ENCODE measurements at places on chromosomes 2 and 18. TPM values are rescaled to one million over a fixed set of nuclear protein-coding genes. Genes with fewer than 3 reads are reported as not detected.
A peak's percentile ranks its signal among the peaks of the same experiment; 100 is the strongest.

The SCRN3 gene
- 15.9 TPM for total RNA-seq

The ACOXL gene
- not detected for total RNA-seq

- no peak for DNase-seq
- H3K36me3 ChIP-seq: no peaks in the 10 kb centered on the region
- H3K27me3 ChIP-seq: no peaks in the 10 kb centered on the region
- no peak overlapping the region for H3K27ac ChIP-seq
- peaks cover 7% of the 10 kb centered on the region for H3K4me1 ChIP-seq
These were observed 26.6 kb downstream of the ZC3H6 start for GRCh38 chr2:112301973-112302372.

DNA sequence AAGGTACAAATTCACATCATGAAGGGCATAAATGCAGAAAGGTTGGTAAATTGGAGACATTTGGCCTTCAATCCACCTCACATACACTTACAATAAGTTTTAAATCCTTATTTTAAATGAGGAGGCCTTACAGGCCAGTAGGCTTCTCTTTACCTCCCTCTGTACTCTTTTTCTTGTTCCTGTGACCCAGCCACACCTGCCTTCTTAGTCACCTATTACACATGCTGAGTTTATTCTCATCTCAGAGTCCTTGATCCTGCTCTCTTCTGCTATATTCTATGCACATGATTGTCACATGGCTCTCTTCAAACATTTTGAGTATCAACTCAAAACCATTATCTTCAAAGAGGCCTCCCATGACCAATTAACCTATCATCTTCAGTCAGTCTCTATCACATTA lies 491.5 kb downstream of the SATB2 start:
- H3K27ac ChIP-seq: no peak overlapping the region
- no peak overlapping the region for H3K4me3 ChIP-seq
- no peaks in the 10 kb centered on the region for H3K4me1 ChIP-seq
- no peaks in the 10 kb centered on the region for H3K27me3 ChIP-seq
- no peak for DNase-seq

The FKBP7 gene
- 70.7 TPM for total RNA-seq

GRCh38 chr2:105385731-105386540 lies 12.9 kb downstream of the FHL2 start:
- peaks cover 55% of the 10 kb centered on the region for H3K4me1 ChIP-seq
- H3K4me3 ChIP-seq: no peak overlapping the region
- no peaks in the 10 kb centered on the region for H3K27me3 ChIP-seq
- H3K36me3 ChIP-seq: peaks cover 87% of the 10 kb centered on the region

DNA sequence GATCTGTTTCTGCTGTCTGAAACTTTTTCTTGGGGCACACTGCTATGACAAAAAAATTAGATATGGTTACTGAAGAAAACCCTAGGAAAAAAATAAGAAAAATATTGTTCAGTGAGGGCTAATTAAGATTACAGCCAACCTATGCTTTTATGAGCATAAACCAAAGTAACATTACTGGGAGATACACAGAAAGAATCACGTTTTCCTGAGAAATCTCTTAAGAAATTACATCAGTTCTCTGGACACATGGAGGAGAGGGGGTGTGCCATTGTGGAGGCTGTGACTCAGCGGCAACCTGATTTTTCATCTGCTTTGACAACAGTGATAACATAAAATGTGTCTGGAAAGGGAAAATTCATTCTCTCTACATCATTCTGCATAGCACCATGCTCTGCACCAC lies 13.4 kb upstream of the NMI start:
- no peak for DNase-seq
- no peaks in the 10 kb centered on the region for H3K36me3 ChIP-seq
- no peaks in the 10 kb centered on the region for H3K4me1 ChIP-seq
- no peaks in the 10 kb centered on the region for H3K27me3 ChIP-seq

The TNFRSF11A gene
- total RNA-seq: not detected

GRCh38 chr18:80167931-80168330 lies 58.9 kb downstream of the ADNP2 start:
- no peak overlapping the region for H3K27ac ChIP-seq
- no peaks in the 10 kb centered on the region for H3K36me3 ChIP-seq
- DNase-seq: no peak
- H3K27me3 ChIP-seq: no peaks in the 10 kb centered on the region
- H3K4me3 ChIP-seq: no peak overlapping the region

DNA sequence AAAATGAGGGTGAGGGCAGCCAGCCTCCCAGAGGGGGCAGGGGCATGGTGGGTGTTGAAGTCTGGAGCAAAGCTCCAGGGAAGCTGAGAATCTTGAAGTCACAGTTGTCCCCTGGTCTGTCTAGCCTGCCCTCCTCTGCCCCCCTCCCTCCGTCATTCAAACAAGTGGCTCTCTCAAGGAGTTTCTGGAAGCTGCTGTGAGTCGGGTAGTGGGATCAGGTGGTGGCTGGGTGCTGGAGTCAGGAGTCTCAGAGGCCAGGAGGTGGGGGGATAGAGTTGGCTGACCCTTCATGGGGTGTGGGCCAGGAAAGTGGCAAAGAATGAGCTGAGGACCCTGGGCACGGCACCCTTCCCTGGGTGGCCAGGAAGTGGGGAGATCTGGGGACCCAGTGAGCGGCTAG lies 495 bp upstream of the ASIC4 start:
- no peak overlapping the region for H3K4me3 ChIP-seq
- H3K27ac ChIP-seq: no peak overlapping the region
- peaks cover 76% of the 10 kb centered on the region for H3K27me3 ChIP-seq
- no peak for DNase-seq
- H3K4me1 ChIP-seq: peaks cover 10% of the 10 kb centered on the region

The HNMT gene
- total RNA-seq: 65.8 TPM

The RIT2 gene
- not detected for total RNA-seq

- no peak for DNase-seq
- no peaks in the 10 kb centered on the region for H3K36me3 ChIP-seq
- no peak overlapping the region for H3K4me3 ChIP-seq
- no peaks in the 10 kb centered on the region for H3K27me3 ChIP-seq
These were observed 34.1 kb downstream of the PIEZO2 start for GRCh38 chr18:11115276-11115675.

- peaks cover 12% of the 10 kb centered on the region for H3K4me1 ChIP-seq
- no peaks in the 10 kb centered on the region for H3K27me3 ChIP-seq
- H3K27ac ChIP-seq: no peak overlapping the region
These were observed 73.6 kb upstream of the RND3 start for GRCh38 chr2:150561076-150561475.

The TMEM17 gene
- total RNA-seq: 4.7 TPM

The SLC40A1 gene
- total RNA-seq: not detected

DNA sequence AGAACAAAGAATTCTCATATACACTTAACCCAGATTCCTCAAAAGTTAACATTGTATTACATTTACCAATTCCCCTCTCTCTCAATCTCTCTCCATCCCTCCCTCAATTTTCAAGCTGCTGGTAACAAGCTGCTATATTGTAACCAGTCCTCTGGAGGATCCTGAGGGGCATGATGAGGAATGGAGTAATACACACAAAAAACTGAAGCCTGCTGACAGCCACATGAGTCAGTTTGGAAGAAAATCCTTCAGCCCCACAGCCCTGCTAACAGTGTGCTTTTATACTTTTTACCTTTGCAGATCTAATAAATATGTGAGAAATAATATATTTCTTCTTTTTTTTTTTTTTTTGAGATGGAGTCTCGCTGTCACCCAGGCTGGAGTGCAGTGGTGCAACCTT lies 165.7 kb upstream of the RAB12 start:
- H3K27me3 ChIP-seq: no peaks in the 10 kb centered on the region
- H3K4me1 ChIP-seq: no peaks in the 10 kb centered on the region
- no peaks in the 10 kb centered on the region for H3K36me3 ChIP-seq

DNA sequence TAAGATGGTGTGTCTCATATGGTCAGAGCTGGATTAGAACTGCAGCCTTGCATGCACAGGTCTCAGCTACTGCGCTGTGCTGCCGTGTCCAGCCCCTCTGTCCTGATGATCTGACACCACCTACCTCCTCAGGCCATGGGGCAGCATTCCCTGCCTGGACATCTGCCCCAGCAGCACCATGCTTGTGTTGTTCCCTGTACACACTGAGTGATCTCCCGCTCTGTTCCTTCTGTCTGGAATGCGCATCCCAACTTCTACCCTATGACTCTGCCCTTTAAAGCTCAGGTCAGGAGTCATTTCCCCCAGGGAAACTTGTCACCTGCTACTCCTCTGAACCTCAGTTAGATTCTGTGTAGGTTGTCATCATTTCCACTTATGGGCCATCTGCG lies 157.4 kb upstream of the TTC39C start:
- H3K36me3 ChIP-seq: no peaks in the 10 kb centered on the region
- no peak overlapping the region for H3K27ac ChIP-seq
- 0 out of 2 replicates have a peak, but pooled peaks cover 4% of the 10 kb centered on the region for H3K27me3 ChIP-seq
- H3K4me1 ChIP-seq: peaks cover 7% of the 10 kb centered on the region

DNA sequence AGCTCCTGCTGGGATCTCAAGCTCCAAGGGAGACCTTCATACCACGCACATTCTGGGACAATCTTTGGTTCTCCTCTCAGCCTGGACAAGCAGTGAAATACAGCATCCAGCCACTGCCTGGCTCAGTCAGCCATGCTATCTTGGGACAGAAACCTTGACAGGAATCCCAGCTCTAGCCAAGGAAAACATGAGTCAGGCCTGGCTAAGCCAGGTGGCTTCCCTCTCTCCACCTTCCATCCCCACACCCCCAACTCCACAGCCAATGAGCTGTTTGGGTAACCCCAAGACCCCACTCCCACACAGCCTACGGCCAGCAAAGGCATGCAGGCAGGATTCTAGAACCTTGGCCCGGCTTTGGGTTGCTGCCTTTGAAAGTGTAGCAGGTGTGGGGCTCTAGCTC lies 64.9 kb downstream of the MCFD2 start:
- H3K4me1 ChIP-seq: peaks cover 88% of the 10 kb centered on the region
- no peaks in the 10 kb centered on the region for H3K36me3 ChIP-seq
- no peak overlapping the region for H3K4me3 ChIP-seq
- DNase-seq: no peak
- H3K27ac ChIP-seq: no peak overlapping the region

The UCN gene
- total RNA-seq: 0.21 TPM

DNA sequence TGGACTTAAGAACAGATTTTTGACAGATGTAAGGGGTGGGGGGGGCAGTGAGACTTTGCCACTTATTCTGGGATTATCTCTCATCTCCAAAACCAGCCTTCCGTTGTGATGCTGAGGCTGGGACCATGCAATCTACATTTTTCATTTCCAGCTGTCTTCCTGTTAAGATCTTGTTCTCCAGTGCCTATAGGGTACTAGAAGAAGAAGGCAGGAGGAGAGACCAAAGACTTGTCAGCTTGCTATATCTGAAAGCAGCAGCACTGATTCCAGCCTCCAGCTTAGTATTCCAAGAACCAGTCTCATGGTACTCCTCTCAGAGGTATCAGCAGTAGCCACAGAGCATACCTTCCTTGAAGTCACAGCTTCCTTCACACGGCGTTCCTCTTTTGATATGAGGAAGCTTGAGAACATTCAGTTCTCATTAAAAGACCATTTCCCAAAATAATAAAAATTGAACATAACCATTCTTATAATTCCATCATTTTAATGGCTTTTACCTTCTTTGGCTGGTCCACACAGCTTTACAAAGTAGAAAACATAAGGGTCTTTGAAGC lies 49.8 kb downstream of the USP34 start:
- H3K36me3 ChIP-seq: peaks cover 7% of the 10 kb centered on the region
- H3K4me3 ChIP-seq: no peak overlapping the region
- no peak overlapping the region for H3K27ac ChIP-seq
- H3K4me1 ChIP-seq: peaks cover 17% of the 10 kb centered on the region
- no peaks in the 10 kb centered on the region for H3K27me3 ChIP-seq

DNA sequence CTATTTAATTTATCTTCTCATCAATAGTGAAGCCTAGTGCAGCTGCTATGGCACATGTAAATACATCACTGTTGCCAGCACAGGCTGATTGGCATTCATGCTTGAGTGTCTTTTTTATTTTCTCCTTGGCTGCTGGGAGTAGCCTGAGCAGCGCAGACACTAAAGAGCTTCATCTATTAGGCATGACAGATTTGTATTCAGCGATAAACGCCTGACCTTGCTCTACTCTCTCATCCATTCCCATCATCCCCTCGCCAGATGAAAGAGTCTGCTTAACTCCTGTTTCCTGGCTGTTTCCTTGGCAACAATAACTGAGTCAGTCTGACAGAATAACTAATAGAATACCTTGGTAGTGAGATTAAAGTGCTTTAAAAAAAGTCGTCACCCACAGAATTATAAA lies 753.6 kb downstream of the DCC start:
- no peak overlapping the region for H3K4me3 ChIP-seq
- no peak overlapping the region for H3K27ac ChIP-seq
- no peaks in the 10 kb centered on the region for H3K36me3 ChIP-seq
- no peaks in the 10 kb centered on the region for H3K4me1 ChIP-seq

The SCG2 gene
- total RNA-seq: 5.0 TPM

The EPHA4 gene
- 2.7 TPM for total RNA-seq

GRCh38 chr2:6832596-6833299 lies 33.0 kb downstream of the CMPK2 start:
- no peak overlapping the region for H3K27ac ChIP-seq
- DNase-seq: no peak
- no peak overlapping the region for H3K4me3 ChIP-seq
- no peaks in the 10 kb centered on the region for H3K36me3 ChIP-seq
- H3K27me3 ChIP-seq: no peaks in the 10 kb centered on the region
- H3K4me1 ChIP-seq: no peaks in the 10 kb centered on the region

GRCh38 chr2:132757002-132757589 lies 87.1 kb upstream of the LYPD1 start:
- peak overlapping the region; percentile 33 for H3K27ac ChIP-seq
- no peak overlapping the region for H3K4me3 ChIP-seq
- DNase-seq: no peak

DNA sequence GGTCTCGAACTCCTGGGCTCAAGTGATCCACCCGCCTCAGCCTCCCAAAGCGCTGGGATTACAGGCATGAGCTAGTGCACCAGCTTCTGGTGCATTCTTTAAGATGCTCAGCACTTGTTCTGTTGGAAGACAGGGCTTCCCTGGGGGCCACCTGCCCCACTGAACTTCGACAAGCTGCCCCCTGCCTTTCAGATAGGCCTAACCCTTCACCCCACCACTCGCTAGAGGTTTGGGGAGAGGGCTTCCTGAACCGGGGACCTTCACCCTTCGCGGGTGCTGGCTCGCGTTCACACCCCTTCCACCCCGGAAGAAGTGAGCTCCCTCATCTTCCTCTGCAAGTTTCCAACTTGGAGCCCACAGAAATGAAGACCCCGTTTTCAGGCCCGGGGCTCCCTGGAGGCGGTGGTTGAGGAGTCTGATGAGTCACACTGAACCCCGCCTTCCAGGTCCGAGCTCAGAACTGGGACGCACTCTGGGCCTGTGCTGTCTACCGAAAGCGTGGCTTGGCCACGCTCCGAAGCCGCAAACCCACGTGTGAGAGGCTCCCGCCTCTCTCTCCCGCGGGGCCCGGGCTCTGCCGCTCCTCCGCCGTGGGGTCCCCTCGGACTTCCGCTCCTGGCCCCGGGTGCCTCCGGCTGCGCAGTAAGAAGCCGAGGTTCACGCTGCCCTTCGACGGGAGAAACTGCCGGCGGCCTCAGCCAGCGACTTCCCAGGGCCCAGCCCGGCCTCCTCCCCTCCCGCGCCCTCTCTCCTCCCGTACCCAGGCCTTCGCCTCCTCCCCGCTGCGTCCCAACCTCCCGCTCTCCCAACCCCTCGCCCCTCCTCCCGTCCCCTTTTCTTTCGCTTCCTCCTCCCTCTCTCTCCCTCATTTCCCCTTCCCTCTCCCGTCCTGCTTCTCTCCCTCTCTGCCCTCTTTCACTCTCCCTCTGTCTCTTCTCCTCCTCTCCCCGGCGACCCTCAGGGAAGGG lies 47.5 kb upstream of the SP3 start:
- H3K36me3 ChIP-seq: no peaks in the 10 kb centered on the region
- DNase-seq: no peak
- H3K4me1 ChIP-seq: peaks cover 18% of the 10 kb centered on the region
- H3K27ac ChIP-seq: peak overlapping the region; percentile 43

The ARHGAP25 gene
- total RNA-seq: not detected

- H3K27me3 ChIP-seq: no peaks in the 10 kb centered on the region
- no peaks in the 10 kb centered on the region for H3K4me1 ChIP-seq
- H3K36me3 ChIP-seq: no peaks in the 10 kb centered on the region
- DNase-seq: no peak
- H3K4me3 ChIP-seq: no peak overlapping the region
- H3K27ac ChIP-seq: no peak overlapping the region
These were observed 50.6 kb upstream of the FSIP2 start for GRCh38 chr2:185687967-185688366.
